ENCODE measurements at places on chromosomes 5 and 9.
A peak's percentile ranks its signal among the peaks of the same experiment; 100 is the strongest.

DNA sequence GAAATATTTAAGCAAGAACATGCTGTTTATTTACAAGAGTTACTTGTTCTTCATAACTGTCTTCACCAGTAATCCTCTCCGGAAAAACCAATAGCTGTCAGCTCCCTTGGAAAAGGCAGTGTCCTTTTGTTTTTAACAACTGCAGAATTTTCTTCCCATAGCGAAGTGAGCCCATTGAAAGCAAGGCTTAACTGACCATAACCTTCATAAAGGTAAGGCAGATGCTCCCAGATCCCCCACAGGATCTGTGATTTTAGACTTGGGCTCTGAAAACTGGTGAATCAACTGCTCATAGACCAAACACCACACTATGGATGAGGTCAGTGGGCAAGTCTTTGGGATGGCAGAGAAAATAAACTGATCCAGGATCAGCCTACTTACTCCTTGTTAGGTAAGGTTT is 155.0 kb downstream of the GLIS3 start:
- no peak for DNase-seq

GRCh38 chr9:2128141-2128540 is 113.0 kb downstream of the SMARCA2 start:
- DNase-seq: no peak

DNA sequence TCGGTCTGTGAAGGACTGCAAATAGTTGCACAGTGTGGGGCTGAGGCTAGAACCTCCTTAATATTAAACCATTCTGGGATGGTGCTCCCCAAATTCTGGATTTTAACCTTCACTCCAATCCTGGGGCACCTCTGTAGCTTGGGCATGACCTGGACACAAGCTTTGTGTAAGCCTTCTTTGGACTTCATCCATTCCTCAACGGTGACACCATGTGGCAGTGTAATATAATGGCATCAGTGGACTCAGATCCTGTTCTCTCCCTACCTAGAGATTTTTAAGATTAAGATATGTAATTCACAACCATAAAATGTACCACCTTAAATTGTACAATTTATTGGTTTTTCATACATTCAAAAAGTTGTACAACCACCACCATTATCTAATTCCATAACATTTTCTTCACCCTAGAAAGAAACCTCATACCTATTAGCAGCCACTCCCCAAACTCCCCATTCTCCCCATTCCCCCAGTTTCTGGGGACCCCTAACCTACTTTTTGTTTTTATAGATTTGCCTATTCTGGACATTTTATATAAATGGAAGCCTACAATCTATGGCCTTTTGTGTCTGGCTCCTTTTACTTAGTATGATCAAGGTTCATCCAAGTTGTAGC is 4.8 kb upstream of the PLGRKT start:
- no peak for DNase-seq

DNA sequence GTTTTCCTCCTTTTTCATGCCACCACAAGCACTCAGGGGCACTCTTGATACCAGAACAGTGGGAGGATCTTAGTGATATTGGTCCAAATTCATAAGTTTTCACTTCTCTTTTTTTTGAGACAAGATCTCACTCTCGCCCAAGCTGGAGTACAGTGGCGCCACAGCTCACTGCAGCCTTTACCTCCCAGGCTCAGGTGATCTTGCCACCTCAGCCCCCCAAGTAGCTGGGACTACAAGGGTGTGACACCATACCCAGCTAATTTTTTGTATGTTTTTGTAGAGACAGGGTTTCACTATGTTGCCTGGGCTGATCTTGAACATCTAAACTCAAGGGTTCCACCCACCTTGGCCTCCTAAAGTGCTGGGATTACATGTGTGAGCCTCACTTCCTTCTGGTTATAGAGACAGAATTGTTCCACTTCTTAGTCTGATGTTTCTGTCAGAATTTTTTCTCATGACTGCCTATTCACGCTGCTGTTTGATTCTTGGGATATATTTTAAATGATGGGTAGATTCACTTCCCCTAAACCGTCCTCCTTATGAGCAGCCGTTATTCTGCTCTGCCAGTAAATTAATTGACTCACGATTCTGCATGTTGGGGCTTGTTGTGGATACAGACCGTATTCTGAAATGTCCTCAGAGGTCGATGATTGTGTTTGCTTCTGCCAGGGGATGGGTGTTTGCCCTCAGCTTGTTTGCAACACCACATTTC is 30.8 kb downstream of the MTAP start:
- DNase-seq: no peak

GRCh38 chr5:139882961-139883539 is 87.4 kb downstream of the PSD2 start:
- DNase-seq: no peak

DNA sequence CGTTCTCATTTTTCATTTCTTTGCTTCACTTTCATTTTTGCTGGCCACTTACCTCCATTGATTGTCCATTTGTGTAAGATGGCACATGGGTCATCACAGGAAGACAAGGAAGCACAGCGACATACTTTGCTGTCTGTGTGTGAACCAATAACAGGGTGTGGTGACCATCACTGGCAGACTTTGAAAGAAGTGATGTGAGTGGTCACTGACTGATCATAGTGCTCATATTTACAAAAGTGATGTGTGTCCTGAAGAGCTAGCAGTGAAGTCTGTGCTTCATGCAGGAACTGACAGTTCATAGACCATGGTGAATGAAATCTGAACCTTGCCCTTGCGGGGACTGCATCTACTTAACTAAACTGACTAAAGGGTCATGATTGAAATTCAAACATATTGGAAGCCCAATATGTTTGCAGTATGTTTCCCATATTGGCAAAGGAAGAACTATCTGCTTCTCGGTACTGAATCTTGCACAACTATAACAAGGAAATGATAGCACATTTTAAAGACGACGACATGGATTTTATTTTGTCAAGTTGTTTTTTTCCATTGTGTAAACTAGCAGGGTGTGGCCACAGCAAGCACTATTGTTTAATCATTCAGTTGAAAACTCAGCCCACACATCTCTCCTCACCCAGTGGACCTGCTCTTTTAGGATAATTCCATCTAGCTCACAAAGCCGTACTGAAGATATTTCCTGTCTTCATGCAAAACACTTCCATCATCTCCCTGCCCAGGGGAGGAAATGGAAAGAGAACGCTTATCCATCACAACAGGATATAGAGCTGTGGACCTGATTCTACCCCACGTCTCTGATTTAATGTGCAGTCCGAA is 232.0 kb upstream of the ANKRD55 start:
- no peak for DNase-seq

DNA sequence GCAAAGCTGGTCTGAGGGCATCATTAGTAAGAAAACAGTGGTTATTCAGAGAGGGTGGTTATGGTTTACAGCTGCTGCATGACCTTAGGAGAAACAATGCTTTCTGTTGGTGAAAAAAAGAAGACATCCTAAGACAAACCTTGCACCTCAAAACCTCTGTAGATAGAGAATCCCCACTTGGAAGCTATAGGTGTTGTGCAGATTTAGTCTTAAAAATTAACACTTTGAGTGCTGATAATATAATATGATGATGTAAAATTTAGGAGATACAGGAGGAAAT is 1.4 kb upstream of the PTTG1 start:
- no peak for DNase-seq

GRCh38 chr9:134442085-134442474 is 115.8 kb downstream of the RXRA start:
- no peak for DNase-seq

DNA sequence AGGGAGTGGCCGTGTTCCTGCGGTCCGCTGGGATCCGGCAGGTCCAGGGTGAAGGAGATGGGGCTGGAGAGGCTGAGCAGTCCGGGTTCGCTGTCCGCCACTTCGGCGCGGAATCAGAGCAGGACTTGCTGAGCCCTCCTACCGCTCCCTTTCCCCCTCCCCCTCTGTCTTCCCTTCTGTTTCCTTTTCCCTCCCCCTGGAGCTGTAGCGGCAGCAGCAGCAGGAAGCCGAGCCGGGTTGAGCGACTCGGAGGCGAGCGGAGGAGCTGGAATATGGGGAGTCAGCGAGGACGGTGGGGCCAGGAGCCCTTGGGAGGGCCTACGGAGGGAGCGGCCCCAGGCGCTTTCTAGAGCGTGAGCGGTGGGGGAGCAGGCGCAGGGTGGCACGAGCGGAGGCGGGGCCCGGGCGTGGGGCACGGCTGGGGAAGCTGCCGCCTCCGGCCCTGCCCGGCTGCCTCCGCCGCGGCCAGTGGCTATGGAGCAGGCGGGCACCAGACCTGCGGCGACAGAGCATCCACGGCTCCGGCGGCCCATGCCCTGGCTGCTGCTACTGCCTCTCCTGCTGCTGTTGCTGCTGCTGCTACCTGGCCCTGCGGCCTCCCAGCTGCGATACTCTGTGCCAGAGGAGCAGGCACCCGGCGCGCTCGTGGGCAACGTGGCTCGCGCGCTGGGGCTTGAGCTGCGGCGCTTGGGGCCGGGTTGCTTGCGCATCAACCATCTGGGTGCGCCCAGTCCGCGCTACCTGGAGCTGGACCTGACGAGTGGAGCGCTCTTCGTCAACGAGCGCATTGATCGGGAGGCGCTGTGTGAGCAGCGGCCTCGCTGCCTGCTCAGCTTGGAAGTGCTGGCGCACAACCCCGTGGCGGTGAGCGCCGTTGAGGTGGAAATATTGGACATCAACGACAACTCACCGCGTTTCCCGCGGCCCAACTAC is at the start of gene PCDHAC2:
Gene PCDHAC2 (plus strand): TSS at position 184 of the 933 bp plus-strand sequence. CDS start 291 bp downstream, at position 475.
- DNase-seq: no peak

DNA sequence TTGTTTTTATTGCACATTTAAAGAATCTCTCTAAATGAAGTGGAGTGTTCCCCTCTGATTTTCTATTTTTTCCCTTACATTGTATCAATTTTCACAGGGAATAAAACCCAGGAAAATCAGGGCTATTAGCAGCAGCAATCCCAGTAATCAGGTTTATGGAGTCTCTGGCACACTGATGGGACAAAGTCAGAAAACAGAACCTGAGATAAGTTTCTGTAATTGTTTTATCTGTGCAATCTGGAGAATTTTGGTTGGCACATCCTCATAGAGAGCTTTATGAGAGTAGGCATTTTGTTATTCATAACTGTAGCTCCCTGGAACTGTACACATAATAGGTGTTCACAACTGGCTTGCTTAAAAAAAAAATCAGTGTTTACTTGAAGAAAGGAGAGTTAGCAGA is 96.9 kb upstream of the IL6ST start:
- DNase-seq: no peak

GRCh38 chr9:19768798-19769197 is 20.0 kb downstream of the SLC24A2 start:
- no peak for DNase-seq

DNA sequence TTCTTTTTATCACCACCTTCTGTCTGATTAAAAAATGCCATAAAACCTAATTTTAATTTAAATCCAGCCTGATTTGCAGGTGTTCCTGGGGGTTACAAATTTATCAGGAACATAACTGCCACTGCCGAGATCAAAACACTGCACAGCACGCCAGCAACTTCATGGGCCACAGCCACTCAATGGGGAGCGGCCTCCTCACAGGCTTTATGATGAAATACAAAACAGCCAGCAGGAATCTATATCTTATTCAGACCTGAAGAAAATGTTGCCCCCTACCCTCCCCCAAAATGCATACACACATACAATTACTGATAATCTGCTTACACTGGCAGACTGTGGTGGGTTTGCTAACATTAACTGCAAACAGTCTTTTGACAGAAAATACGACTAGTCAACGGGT is 151.7 kb upstream of the POU5F2 start:
- no peak for DNase-seq

- DNase-seq: no peak
Measured at GRCh38 chr5:83877911-83878706, 157.5 kb upstream of the HAPLN1 start.

DNA sequence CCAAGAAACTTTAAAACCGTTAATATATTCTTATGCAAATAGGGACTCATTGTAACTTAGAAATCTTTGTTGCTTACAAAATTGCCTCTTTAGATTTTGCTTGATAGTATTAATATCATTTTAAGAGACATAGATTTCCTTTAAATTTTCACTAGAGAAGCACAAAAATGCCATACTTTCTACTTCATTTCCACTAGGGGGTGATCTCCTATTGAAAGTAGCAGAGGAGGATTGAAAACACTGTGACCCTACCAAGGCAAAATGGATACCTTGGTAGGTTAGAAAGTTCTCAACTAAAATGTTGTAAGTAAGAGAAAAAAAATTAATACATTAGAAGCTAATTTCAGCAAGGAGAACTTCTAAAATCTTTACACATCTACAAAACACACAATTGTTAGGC is 204.9 kb downstream of the CHSY3 start:
- no peak for DNase-seq

- DNase-seq: no peak
Measured at GRCh38 chr5:149310947-149311658, 34.2 kb upstream of the GRPEL2 start.

- peak; percentile 51 for DNase-seq
Measured at GRCh38 chr5:74579215-74579614, 61.3 kb downstream of the ENC1 start.

- no peak for DNase-seq
Measured at GRCh38 chr5:115456056-115456455, 88.5 kb downstream of the FEM1C start.

GRCh38 chr5:131491749-131492148 is 143.3 kb downstream of the RAPGEF6 start:
- DNase-seq: no peak

DNA sequence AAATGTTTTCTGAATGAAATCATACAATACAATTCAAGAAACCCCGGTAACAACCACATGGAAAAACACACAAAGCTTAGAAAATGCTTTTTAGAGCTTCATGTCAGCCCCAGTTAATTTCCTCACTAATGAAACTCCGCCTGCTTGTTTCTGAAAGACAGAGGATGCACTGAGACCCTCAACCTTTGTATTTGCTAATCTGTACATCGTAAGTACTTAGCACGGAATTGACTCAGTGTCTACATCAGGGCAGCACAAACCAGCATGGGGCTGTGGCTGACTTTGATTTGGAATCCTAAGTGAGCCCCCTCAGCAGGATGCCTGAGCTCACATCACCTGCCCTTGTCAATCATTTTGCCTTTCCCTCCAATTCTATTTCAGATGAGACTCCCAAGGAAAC is 499.1 kb upstream of the MPDZ start:
- DNase-seq: no peak

- no peak for DNase-seq
Measured at GRCh38 chr9:132801659-132802058, 76.4 kb downstream of the AK8 start.

DNA sequence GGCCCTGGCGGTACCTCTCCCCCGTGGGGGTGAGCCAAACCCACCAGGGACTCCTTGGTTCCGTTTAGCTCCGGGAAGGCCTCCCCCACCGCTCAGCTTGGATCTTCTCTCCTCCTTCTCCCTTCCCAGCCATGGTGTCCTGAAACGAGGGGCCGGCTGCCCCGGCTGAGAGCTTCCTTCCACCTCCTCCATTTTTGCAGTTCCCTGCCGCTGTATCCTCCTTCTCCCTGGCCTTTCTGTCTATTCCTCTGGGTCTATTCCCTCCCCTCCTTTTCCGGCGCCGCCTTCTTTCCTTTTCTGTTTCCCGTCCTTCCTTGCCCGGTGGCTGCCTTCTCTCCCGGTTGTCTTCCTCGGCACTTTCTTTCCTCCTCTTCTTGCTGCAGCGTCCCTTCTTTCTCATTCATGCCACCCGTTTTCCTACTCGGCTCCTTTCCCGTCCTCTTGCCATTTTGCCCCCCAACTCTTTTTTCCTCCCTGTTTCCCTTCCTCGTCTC is 110.4 kb downstream of the LIFR start:
- DNase-seq: no peak
